Activated CD4-positive, alpha-beta memory T cell treated with anti-CD3 and anti-CD28 coated beads, Interleukin-2, amount 10 ng/mL, durations not matched to agents 7 days and 5 days (primary cell): ENCODE measurements at places on chromosomes 6 and 20. TPM values are rescaled to one million over a fixed set of nuclear protein-coding genes. Genes with fewer than 3 reads are reported as not detected.

The LAMA2 gene
- total RNA-seq = 0.53 TPM

The REPS1 gene
- 41.9 TPM for total RNA-seq

The ZNF391 gene
- total RNA-seq = 1.3 TPM

DNA sequence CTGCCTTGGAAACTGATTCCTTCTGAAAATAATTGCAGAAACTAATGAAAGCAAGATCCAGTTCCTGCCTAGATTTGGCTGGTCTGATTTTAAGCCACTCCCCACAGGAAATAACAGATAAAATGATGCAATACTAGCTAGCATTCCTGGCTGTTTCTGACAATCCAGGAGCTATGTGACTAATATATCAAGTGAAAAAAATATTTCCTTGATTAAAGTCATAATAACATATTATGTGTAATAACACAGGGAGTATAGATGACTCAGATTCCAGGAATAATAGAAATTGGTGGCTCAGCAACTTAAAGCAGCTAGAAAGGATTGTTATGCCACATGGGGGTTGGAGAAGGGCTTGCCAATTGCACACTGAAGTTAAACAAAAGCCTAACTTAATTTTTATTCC, 182.7 kb upstream of the SALL4 start:
- DNase-seq = no peak

The ZBTB2 gene
- 23.5 TPM for total RNA-seq
